ENCODE measurements at places on chromosomes 7 and 10.
A peak's percentile ranks its signal among the peaks of the same experiment; 100 is the strongest.

GRCh38 chr7:141544831-141545230 lies 6.4 kb upstream of the AGK start:
- no peak for DNase-seq

- DNase-seq, result peak; percentile 96
Observed at GRCh38 chr10:71383972-71384687, 12.6 kb upstream of the CDH23 start.

- no peak for DNase-seq
Observed at GRCh38 chr7:30971840-30972563, 8.2 kb downstream of the GHRHR start.

- DNase-seq, result no peak
Observed at GRCh38 chr10:35056133-35056532, 34.0 kb downstream of the CUL2 start.

- no peak for DNase-seq
Observed at GRCh38 chr10:95472304-95473088, 88.7 kb downstream of the SORBS1 start.

GRCh38 chr10:92719991-92720830 lies 30.5 kb downstream of the HHEX start:
- no peak for DNase-seq

DNA sequence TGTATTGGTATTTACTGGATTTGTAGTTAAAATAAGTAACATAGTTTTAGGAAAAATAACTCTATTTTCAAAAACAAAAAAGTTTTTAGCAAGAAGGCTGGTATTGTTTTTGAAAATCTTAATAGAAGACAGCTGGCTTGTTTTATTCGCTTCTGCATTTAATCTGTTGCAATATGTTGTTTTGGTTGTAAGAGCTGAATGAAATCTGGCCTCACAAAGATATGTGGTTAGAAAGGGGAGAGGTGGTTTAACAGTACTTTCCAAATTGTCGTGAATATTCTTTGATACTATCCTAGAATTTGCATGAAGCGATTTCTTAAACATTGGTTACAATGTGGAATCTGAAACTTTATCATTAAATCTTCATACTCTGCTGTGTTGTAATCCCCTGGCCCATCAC lies 355.9 kb upstream of the FZD8 start:
- DNase-seq, result no peak

- no peak for DNase-seq
Observed at GRCh38 chr7:137142376-137142775, 201.2 kb downstream of the PTN start.

DNA sequence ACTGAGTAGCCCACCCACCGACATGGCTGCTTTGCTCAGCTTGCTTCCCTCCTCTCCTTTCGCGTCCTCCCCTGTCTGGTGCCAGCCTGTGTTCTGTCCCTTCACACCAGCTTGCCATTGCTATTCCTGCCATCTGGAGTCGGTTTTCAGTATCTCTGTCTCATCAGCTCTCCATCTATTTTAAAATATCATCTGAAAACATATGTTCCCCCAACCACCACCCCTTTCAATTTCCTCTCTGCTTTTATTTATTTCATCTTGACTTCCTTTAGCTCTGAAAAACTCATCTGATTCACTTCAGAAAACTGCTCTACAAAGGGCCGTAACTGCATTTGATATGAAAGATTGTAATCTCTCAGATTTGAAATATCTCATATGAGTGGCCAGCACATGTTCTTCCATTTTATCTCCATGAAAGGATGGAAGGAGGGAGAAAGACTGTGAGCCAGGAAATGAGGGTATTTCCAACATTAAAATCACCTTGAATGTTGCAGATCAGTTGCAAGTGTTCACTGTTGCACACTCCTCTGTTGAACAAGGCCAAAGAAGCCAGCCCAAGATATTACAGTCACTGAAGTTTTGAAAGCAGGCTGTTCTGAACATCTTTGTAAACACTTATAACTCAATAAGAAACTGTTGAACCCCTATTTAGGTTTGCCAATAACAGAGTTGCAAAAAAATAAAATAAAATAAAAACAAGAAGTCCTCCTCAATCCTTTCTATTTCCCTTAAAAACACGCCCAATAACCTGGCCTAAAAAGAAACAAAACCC lies 202.4 kb upstream of the NEBL start:
- no peak for DNase-seq

DNA sequence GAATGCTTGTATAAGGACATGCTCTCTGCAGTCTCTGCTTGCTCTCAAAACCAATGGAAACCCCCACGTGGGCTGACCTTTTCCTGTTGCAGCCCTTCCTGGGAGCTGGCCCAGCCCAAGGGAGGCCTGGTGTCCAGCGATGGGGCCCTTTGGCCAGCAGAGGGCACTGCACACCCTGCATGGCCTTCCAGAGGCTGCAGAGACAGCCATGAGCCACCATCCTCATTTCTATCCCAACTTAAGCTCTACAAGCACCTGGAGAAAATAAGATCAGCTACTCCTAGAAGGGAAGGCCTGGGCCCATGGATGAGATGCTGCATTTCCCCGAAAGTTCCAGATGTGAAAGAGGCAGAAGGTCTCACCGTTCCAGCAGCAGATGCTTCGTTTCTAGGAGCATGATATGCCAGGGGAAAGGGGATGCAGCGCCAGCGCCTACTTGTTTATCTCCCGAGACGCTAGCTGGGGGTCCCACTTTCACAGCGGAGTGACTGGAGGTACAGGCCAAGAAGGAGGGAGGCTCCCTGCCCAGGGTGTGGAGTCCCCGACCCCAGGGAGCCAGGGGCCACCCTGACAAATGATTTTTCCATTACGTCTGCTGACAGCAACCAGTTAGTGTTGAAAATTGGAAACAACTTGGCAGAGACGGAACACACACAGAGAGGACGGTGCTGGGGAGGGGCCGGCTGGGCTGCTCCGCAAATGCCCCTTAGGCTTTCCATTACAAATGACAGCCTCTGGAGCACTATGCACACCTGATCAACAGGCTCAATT lies 106.4 kb downstream of the ZRANB1 start:
- DNase-seq, result peak; percentile 89

DNA sequence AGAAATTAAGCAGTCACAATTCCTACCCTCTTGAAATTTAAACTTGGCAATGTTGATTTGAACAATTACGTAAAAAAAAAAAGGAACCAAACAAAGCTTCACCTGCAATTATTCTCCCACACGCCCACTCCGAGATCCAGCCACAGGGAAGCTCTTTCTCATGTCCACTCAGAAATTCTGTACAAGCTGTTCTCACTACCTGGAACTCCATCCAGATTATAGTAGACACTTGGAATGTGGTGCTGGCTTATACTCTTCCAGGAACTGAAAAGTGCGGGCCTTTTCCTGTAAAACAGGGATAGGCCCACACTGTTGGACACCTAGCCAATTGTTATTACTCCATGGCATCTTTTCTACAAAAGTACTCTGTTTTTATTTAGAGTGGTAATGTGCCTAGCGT lies 20.3 kb upstream of the TOMM7 start:
- no peak for DNase-seq

DNA sequence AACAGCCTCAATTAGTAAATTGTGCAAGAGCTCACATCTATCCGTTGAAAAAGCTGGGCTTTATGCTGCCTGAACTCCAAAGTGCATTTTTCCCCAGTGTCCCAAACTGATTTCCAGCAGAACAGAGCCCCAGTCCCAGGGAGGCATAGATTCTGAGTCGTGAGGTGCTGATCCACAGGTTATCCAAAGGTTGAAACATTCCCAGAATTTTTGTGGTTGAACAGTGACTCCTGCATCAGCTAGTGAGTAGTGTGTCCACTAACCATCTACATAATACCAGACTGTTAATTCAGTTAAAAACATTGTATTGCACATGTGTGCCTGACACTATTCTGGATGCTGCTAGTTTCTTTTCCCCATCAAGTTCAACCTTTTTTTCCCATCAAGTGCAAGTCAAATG lies 761.5 kb downstream of the GATA3 start:
- DNase-seq, result no peak

DNA sequence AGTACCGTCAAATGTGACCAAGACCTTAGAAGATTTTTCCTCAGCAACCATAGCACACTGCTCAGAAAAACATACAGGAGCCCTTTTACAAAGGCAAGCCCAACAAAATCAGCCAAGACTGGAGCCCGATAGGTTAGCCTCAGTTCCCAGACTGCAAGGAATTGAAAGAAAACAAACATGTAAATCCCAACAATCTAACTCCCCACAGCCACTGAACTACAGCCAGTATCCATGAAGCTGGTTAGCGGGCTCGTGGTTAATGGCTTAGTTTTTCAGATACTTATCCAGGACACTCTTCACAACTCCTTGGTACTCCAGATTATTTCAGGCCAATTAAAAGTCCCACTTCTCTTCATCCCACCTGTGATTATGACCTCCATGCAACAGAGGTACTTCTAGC lies 201.6 kb downstream of the IPMK start:
- no peak for DNase-seq

- DNase-seq, result no peak
Observed at GRCh38 chr7:158541346-158542010, 46.1 kb downstream of the PTPRN2 start.

- DNase-seq, result no peak
Observed at GRCh38 chr7:116327752-116328151, 117.4 kb downstream of the TES start.

- DNase-seq, result no peak
Observed at GRCh38 chr10:129730993-129731325, 233.1 kb downstream of the EBF3 start.

DNA sequence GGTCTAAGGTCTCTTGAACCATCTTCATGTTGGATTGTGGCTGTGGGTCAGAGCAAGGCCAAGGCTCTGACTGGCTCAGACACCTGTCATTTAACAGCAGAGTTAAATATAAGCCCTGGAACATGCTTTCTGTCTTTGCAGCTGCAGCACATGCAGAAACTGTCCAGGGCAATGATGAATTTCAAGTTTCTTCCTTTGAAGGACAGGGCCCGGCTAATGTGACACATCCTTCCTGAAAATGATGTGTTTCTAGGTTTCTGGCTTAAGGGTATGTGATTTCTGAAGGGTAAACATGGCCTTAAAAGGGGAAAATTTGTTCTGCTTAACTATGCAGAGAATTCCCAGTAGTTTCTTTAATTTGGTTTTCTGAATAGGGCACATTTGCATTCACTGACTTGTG lies 34.0 kb upstream of the SLC35B4 start:
- DNase-seq, result no peak

DNA sequence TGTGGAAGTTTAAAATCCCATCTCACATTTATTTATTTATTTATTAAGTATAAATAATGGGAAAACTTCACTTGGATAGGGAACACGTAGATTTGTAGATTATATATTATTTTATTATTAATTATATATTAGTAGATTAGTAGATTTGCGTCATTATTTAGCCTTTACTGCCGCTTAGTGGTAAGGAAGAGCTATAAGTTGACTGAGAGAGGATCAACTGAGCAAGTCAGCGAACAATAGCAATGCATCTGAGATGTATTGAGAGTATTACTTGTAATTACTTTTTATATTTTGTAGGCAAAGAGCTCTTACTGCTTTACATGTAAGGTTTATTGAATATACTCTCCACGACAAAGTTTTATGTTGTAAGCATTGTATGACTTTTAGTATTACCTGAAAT lies 244.5 kb upstream of the ANKRD30A start:
- no peak for DNase-seq

DNA sequence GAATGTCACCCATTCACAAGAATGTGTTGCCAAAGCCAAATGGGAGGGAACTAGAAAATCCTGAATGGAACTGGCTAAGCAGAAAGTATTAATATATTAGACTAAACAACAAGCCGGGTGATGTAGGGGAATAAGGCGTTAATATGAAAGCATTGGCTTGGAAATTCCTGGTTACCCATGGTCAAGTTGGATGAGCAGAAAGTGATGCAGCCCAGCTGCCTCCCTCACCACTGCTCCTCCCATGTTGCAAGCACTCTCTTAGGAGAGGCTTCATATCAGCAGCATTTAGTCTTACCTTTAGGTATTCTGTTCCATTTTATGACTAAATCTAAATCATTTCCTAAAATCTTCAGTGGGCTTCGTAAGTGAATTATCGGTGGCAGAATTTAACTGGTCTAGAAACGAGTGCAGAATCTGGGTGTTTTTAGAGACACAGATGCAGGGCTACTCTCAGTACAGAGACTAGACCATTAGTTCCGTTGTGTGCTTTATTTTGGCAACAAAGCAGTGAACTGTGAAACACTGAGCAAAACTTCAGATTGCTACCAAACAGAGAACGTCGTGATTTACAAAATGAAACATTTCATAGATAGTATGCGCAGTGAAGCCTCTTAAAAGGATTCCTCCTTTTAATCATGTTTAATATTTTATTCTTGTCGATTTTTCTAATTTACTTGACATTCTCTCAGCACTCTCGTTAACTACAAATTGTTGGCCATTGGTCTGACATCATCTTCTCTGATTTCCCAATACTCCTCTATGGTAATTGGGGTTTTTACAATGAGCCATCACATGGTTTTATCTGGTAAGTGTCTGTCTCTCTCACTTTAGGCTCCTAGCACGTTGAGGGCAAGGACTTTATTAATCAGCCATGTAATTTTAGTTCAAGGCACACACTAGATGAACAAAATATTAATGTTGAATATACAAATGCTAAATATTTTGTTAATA lies 22.0 kb upstream of the HGF start:
- no peak for DNase-seq

DNA sequence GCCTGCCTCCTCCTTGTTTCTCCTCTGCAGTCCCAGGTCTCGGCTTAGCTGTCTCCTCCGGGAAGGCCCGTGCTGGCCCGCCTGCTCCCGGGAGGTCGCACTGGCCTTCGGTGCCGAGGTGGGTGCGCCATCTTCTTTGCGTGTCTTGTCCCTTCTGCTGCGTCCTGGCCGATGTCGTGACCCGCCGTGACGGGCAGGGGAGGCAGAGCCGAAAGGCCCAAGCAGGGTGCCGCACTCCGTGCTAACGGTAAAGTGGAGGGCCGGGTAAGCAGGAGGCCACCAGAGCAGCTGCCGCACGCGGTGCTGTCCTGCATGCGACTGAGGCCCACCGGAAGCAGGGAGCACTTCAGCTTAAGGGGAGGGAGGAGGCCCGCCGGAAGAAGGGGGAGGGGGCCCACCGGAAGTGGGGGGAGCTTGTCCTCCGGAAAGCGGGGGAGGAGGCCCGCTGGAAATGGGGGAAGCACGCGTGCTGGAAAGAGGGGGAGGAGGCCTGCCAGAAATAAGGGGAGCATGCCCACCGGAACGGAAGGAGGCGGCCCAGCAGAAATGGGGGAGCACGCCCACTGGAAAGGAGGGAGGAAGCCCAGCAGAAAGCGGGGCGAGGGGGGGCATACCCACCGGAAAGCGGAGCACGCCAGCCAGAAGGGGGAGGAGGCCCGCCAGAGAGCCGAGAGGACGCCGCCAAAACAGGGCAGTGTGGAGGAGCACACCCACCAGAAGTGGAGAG lies 71.4 kb downstream of the PROSER2 start:
- DNase-seq, result no peak

GRCh38 chr10:49107111-49107886 lies 8.0 kb downstream of the VSTM4 start:
- peak; percentile 51 for DNase-seq

All from upper lobe of left lung (tissue), 6 donors.